Stimulated activated naive B cell treated with anti-CD40 and anti-IgM and Interleukin-4, amounts not matched to agents 10 μg/mL and 1 μg/mL and 100 μg/mL, for 72 hours (primary cell): ENCODE measurements at places on chromosomes 5 and 9.

- H3K27ac ChIP-seq = no peak overlapping the region
- H3K36me3 ChIP-seq = no peaks in the 10 kb centered on the region
- H3K27me3 ChIP-seq = no peaks in the 10 kb centered on the region
Measured at GRCh38 chr5:45035991-45036390, 227.2 kb downstream of the MRPS30 start.

- peak; percentile 48 for DNase-seq
- peaks cover 8% of the 10 kb centered on the region for H3K36me3 ChIP-seq
- peak overlapping the region; percentile 25 for H3K27ac ChIP-seq
- peaks cover 47% of the 10 kb centered on the region for H3K4me1 ChIP-seq
- no peak overlapping the region for H3K4me3 ChIP-seq
Measured at GRCh38 chr9:112097712-112098688, 77.1 kb downstream of the SUSD1 start.

GRCh38 chr5:87382224-87382623, 30.5 kb downstream of the CCNH start:
- H3K4me3 ChIP-seq = no peak overlapping the region
- H3K27ac ChIP-seq = no peak overlapping the region
- H3K4me1 ChIP-seq = peaks cover 2% of the 10 kb centered on the region
- no peak for DNase-seq

DNA sequence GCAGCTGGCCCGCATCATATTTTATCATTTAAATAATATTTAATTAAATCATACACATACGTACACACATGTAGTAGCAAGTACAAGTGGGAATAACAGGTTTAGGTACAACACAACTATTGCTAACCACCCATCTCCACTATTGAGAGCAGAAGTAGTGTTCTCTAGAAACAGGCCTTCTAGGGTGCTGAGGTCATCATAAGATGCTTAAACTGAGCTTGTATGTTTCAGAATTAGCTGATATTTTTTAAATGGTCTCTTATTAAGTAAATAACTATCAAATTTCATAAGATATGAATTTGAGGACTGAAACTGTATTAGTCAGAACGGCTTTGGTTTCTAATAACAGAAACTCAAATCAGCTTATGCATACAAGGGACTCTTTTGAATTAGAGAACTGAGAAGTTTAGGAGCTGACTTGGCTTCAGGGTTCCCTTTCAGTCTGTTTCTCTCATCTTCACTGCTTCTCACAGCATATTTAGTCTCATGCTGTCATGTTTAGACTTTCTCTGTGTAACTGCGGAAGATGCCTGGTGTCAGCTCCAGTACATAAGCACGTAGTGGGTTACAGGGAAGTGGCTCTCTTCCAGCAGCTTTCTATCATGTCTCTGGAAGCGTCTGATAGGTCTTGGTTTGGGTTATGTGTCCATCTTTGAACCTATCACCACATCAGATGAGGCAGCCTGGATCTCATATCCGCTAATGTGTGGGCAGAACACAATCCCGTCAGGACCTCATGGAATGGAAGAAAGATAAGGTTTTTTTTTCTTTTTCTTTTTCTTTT, 25.0 kb upstream of the OCLN start:
- no peaks in the 10 kb centered on the region for H3K27me3 ChIP-seq
- no peak overlapping the region for H3K4me3 ChIP-seq
- H3K36me3 ChIP-seq = no peaks in the 10 kb centered on the region
- peaks cover 7% of the 10 kb centered on the region for H3K4me1 ChIP-seq
- DNase-seq = no peak
- H3K27ac ChIP-seq = no peak overlapping the region

GRCh38 chr9:84829471-84829870, 159.9 kb downstream of the NTRK2 start:
- no peak overlapping the region for H3K4me3 ChIP-seq
- no peaks in the 10 kb centered on the region for H3K36me3 ChIP-seq
- DNase-seq = no peak
- H3K27ac ChIP-seq = no peak overlapping the region
- H3K4me1 ChIP-seq = no peaks in the 10 kb centered on the region
- no peaks in the 10 kb centered on the region for H3K27me3 ChIP-seq

DNA sequence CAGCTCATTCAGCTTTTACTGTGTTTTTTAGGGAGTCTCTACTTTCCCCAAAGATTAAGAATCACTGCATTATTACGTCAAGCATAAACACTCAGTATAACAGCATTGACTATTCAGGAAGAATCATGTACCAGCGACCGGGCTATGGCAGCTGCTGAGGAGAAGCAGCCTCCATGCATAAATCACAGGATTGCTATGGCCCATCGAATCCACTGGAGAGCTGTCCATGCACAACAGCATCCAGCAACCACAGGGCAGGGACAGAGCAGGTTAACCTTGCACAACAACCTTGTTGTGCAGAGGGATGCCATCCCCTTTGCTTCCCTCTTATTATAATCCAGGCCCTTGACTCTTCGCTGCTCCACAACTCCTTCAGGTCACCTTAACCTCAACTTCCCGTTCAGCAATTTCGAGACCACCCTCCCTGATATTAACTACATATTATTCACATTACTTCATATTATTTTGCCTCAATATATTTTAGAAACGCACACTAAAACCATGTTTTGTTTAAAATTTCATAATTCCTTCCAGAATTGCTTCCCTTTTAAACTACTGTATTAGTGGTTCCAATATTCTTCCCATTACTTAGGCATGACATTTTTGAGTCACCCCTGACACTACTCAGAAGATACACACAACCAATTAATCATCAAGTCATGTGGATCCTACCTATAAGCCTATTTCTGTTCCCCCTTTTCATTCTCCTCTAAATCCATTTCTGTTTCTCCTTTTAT, 991 bp downstream of the IARS1 start:
- H3K27ac ChIP-seq = peak overlapping the region; percentile 85
- no peaks in the 10 kb centered on the region for H3K27me3 ChIP-seq
- H3K4me3 ChIP-seq = peak overlapping the region; percentile 99
- no peak for DNase-seq
- H3K4me1 ChIP-seq = peaks cover 53% of the 10 kb centered on the region

GRCh38 chr9:126818482-126818881, 13.6 kb downstream of the ZBTB43 start:
- no peaks in the 10 kb centered on the region for H3K27me3 ChIP-seq
- H3K36me3 ChIP-seq = peaks cover 69% of the 10 kb centered on the region
- peaks cover 7% of the 10 kb centered on the region for H3K4me1 ChIP-seq

- H3K36me3 ChIP-seq = no peaks in the 10 kb centered on the region
- no peak for DNase-seq
- no peak overlapping the region for H3K27ac ChIP-seq
- H3K4me3 ChIP-seq = no peak overlapping the region
- H3K27me3 ChIP-seq = no peaks in the 10 kb centered on the region
Measured at GRCh38 chr5:120895660-120896059, 431.6 kb downstream of the PRR16 start.

GRCh38 chr9:15867988-15868387, 315.1 kb downstream of the CCDC171 start:
- H3K36me3 ChIP-seq = no peaks in the 10 kb centered on the region
- H3K4me1 ChIP-seq = no peaks in the 10 kb centered on the region
- H3K27me3 ChIP-seq = no peaks in the 10 kb centered on the region
- H3K4me3 ChIP-seq = no peak overlapping the region

- H3K27ac ChIP-seq = peak overlapping the region; percentile 95
- H3K4me1 ChIP-seq = peaks cover 87% of the 10 kb centered on the region
- no peaks in the 10 kb centered on the region for H3K27me3 ChIP-seq
- H3K4me3 ChIP-seq = peak overlapping the region; percentile 97
Measured at GRCh38 chr5:151155775-151156506, 1.6 kb downstream of the ANXA6 start.

GRCh38 chr5:173231996-173232498, 3.0 kb downstream of the NKX2-5 start:
- peak overlapping the region; percentile 70 for H3K4me3 ChIP-seq
- H3K4me1 ChIP-seq = peaks cover 28% of the 10 kb centered on the region
- DNase-seq = no peak
- peaks cover 9% of the 10 kb centered on the region for H3K36me3 ChIP-seq

DNA sequence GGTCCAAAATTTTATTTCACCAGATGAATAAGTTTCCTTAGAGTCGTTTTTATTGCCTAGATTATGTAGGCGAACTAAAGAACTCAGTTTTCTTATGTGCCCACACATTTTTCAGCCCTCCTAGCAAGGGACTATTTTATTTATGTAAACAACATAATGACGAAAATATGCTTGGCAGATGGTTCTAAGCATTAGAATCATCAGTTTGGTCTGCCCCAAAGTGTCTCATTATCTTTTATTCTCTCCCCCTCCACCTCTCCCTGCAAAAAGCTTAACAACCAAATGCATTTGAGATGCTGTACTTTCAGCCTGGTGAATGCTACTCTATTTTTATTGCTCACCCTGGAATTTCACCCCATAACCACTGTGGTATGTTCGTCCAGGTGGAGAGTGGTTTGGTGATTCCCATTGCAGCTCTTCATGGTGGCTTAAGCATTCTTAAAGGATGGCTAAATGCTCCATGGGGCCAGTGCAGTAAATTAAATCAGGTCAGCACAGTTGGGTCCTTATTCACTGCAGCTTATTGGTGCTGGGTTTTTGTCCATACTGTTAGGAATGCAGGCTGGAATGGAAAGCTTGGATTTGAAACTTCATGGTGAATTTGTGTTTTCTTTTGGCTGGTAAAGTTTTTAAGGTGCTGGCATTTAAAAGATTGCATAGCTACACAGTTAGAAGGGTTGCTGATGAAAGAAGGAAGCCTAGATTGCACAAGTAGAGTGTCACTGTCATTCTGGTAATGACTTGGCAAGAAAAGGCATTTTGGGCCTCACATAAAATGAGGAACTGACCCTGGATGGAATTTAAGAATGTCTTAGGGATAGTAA, 39.2 kb downstream of the TLE4 start:
- H3K27ac ChIP-seq = peak overlapping the region; percentile 65
- peaks cover 37% of the 10 kb centered on the region for H3K36me3 ChIP-seq
- peaks cover 66% of the 10 kb centered on the region for H3K4me1 ChIP-seq
- no peak for DNase-seq
- no peaks in the 10 kb centered on the region for H3K27me3 ChIP-seq

GRCh38 chr9:5529683-5530221, 19.4 kb downstream of the PDCD1LG2 start:
- H3K27ac ChIP-seq = peak overlapping the region; percentile 65
- no peaks in the 10 kb centered on the region for H3K27me3 ChIP-seq
- no peak for DNase-seq
- H3K4me3 ChIP-seq = peak overlapping the region; percentile 3
- H3K4me1 ChIP-seq = peaks cover 56% of the 10 kb centered on the region

- no peak overlapping the region for H3K4me3 ChIP-seq
- no peaks in the 10 kb centered on the region for H3K36me3 ChIP-seq
- H3K27ac ChIP-seq = no peak overlapping the region
- H3K27me3 ChIP-seq = no peaks in the 10 kb centered on the region
- no peaks in the 10 kb centered on the region for H3K4me1 ChIP-seq
- no peak for DNase-seq
Measured at GRCh38 chr5:59066367-59067163, 483.7 kb downstream of the RAB3C start.
